Brain pericyte (primary cell): ENCODE measurements at places on chromosomes 13 and 19.

DNA sequence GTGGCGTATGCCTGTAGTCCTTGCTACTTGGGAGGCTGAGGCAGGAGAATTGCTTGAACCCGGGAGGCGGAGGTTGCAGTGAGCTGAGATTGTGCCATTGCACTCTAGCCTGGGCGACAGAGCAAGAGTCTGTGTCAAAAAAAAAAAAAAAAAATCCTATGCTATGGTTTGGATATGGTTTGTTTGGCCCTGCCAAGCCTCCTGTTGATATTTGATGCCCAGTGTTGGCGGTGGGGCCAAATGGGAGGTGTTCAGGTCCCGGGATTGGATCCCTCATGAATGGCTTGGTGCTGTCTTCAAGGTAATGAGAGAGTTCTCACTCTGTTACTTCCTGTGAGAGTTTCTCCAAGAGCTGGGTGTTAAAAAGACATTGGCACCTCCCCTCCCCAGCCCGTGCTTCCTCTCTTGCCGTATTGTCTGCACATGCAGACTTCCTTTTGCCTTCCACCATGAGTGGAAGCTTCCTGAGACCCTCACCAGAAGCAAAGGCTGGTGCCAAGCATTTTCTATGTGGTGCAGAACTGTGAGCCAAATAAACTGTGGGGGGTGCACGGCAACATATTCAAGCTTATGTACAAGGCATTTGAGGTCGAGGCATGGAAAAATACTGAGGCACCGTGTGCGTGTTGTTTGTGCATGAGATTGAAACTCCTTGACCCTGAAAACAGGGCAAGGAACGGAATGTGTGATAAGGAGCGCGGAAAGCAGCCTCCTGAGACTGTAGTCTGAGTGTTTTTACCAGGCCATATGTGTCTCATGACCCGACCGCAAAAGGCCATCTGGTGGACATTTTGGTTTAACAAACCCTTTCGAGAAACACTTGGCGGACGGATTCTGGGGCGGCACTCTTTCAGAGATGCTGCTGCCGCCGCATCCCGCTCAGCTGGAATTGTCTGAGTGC lies 7.3 kb downstream of the SIGLEC9 start:
- DNase-seq: peak; percentile 34

- DNase-seq: no peak
Observed at GRCh38 chr19:1073956-1074517, 7.1 kb downstream of the ARHGAP45 start.

GRCh38 chr19:40331052-40331451 lies 17.1 kb downstream of the C19orf47 start:
- DNase-seq: no peak

- DNase-seq: no peak
Observed at GRCh38 chr19:16319481-16319880, 5.1 kb upstream of the KLF2 start.

- DNase-seq: no peak
Observed at GRCh38 chr13:89279374-89279773, 1608.2 kb downstream of the SLITRK5 start.

DNA sequence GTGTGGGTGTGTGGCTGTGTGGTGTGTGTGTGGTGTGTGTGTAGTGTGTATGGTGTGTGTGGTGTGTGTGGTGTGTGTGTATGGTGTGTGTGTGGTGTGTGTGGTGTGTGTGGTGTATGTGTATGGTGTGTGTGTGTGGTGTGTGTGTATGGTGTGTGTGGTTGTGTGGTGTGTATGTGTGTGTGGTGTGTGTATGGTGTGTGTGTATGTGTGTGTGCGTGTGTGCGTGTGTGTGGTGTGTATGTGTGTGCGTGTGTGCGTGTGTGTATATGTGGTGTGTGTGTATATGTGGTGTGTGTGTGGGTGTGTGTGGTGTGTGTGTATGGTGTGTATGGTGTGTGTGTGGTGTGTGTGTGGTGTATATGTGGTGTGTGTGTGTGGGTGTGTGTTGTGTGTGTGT lies 8.1 kb downstream of the SHISA7 start:
- no peak for DNase-seq

DNA sequence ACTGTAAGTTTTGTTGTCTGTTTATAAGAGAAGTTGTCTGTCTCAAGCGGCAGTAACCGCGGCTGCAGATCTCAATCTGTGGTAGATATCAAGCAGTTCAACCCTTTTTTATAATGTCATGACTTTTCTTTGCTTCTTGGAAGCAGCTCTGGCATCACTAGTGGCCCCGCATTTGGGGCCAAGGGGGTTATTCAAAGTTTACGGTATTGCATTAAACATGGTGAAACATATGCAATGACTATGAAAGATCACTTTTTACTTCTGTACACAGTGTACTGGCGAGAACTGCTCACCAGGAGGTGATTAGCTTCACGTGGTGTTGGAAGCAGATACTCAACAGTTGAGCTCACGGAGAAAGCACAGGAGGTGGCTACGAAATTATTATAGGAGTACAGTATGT lies 4.6 kb upstream of the FFAR3 start:
- DNase-seq: no peak

DNA sequence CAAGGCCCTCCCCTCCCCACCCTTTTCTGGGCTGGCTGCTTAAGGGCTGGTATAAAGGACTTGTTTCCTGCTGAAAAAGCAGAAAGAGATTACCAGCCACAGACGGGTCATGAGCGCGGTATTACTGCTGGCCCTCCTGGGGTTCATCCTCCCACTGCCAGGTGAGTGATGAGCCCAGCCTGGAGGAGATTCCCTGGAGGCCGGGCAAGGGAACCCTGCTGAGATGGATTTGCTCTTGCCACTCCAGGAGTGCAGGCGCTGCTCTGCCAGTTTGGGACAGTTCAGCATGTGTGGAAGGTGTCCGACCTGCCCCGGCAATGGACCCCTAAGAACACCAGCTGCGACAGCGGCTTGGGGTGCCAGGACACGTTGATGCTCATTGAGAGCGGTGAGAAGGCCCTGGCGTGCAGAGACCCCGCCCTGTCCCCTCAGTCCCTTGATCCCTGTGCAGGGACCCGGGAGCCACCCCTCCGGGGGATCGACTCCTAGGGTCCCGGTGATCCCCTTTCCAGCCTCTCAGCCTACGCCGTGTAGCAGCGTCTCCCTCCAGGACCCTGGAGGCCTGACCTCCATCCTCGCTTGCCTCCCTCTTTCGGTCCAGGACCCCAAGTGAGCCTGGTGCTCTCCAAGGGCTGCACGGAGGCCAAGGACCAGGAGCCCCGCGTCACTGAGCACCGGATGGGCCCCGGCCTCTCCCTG lies at the start of gene CD177:
CD177 (plus strand) TSS at position 81 of the 699 bp plus-strand sequence; CDS start at position 110, 29 bp downstream.
- no peak for DNase-seq

GRCh38 chr19:17194608-17195007 lies 20.5 kb upstream of the USE1 start:
- DNase-seq: no peak

- no peak for DNase-seq
Observed at GRCh38 chr13:85828094-85828684, 29.0 kb upstream of the SLITRK6 start.

- DNase-seq: no peak
Observed at GRCh38 chr13:50993934-50994333, 84.3 kb downstream of the RNASEH2B start.

- no peak for DNase-seq
Observed at GRCh38 chr13:107531816-107532215, 683.5 kb downstream of the LIG4 start.

DNA sequence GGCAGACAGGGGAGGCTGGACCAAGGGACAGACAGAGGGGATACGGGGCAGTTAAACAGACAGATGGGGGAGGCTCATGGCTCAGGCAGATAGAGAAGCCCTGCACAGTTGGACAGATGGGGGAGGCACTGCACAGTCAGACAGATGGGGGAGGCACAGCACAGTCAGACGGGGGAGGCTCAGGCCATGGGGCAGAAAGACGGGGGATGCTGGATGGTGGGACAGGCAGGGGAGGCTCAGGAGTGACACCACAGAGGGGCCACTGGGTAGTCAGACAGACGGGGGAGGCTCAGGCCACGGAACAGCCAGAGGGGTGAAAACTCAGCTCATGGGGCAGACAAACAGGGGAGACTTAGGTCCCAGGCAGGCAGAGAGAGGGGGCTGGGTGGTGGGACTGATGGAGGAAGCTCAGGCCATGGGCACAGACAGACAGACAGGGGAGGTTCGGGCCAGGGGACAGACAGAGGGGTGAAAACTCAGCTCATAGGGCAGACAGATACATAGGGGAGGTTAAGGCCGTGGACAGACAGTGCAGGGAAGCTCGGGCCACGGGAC lies 886 bp downstream of the MFSD12 start:
- no peak for DNase-seq

GRCh38 chr13:33644581-33645543 lies 173.1 kb upstream of the RFC3 start:
- no peak for DNase-seq
